ENCODE measurements at places on chromosomes 6 and 20.

GRCh38 chr20:13744352-13744751 lies 40.4 kb downstream of the ESF1 start:
- DNase-seq: no peak

GRCh38 chr6:105302617-105303128 lies 100.2 kb downstream of the PREP start:
- no peak for DNase-seq

DNA sequence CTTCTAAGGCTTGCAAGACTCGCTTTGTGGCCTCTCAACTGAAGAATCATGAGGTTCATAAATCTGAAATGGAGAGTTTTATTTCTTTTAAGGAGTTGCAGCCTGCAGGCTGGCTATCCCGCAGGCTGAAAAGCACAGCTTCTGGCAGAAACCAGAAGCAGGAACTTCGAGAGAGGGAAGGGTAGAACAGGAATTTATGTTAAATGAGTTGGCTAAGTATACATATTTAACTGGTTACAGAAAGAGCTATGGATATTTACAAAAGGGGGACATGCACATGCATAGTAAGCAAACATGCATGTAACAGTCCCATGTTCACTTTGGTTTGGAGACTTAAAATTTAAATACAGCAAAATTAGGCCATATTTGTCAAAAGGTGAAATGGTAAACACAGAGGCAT lies 787.0 kb downstream of the TFAP2A start:
- DNase-seq: no peak

- no peak for DNase-seq
Observed at GRCh38 chr20:2379511-2380229, 1.0 kb upstream of the TGM6 start.

GRCh38 chr20:57022306-57022705 lies 244.1 kb downstream of the BMP7 start:
- no peak for DNase-seq

DNA sequence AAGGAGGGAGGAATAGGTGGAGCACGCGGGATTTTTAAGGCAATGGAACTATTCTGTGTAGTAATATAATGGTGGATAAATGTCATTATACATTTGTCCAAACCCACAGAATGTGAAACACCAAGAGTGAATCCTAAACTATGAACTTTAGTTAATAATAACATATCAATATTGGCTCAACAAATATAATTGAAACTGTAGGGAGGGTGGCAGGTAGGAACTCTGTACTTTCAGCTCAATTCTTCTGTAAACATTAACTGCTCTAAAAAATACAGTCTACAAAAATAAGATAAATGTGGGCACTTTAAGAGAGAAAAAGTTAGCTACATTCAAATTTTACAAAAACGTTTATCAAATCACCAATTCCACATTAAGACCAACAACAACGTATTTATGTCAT lies 136.7 kb upstream of the RUNX2 start:
- no peak for DNase-seq

DNA sequence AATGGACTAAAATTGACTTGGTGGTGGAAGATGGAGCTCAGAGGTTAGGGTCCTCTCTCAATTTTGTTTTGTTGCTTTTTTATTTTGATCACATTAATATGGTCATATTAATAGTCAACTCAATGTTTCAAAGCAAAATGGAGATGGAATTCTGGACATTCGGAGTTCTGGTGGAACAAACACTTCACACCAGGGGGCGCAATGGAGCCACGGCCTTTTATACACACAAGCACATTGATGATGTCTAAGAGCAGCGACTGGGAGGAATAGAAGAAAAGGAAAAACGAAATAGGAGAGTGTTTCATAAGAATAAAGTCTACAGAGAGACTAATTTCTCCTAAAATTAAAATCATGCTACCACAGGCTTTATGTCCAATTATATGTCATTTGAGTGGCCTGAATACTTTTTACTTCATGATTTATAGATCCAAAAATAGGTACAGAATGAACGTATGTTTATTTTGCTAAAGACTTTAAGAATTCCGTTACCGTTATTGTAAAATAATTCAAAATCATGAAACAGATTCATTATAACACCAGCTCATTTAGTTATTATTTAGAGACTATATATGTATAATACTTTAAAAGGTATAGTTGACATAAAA lies 197.6 kb upstream of the SASH1 start:
- DNase-seq: peak; percentile 79

DNA sequence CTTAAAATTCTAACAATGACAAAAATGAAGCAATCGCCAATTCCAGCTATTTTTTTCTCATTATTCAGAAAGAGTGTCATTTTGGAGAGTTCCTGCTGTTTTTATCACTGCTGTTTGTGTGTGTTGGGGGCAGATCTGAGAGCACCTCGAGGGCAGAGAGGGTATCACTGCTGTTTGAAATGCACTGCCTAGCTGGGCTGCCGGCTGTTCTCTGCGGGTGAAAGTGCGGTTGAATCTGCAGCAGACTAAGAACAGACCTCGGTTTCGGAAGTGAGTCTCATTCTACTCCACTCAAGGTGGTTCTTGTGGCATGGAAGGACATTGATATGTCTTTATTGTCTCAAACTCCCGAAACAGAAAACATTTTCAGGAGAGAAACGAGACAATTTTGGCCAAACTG lies 18.3 kb downstream of the INSM1 start:
- no peak for DNase-seq

DNA sequence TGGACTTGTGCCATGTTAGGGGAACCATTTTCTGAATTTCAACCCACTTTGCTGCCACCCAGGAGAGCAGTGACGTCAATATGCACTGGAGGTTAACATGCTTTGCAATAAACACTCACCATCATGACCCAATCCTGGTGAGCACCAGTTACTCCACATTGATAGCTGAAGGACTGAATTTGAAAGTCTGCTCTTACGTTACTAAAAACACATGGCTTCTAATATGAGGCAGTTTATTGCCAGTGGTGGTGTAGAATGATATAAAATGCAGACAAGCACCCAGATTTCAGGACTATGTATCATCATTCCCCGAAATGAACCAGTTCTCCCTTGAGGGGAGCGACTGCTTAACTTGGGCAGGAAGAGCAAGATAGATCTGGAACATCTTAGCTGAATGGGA lies 23.8 kb downstream of the RFPL4B start:
- DNase-seq: no peak
